ENCODE measurements at places on chromosomes 2 and 18.

- DNase-seq: no peak
Measured at GRCh38 chr2:238719641-238720040, 128.2 kb upstream of the TWIST2 start.

- DNase-seq: no peak
Measured at GRCh38 chr2:241598061-241598460, 38.9 kb downstream of the THAP4 start.

DNA sequence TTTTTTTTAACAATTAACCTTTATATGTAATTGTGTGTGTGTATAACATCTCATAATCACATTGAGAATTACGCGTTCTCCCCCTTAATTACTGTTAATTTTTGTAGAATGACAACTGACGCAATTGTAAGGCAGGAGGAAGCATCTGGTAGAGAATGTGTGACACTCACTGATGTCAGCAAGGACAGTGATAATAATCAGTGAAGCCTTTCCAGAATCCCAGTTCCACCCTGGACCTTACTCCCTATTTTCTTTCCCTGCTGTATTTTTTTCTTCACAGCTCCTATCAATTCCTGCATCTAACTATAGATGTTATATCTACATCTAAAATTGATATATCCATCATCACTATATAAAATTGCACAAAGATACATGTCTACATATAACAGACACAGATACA lies 16.1 kb upstream of the STRN start:
- DNase-seq: peak; percentile 6

GRCh38 chr2:150267651-150268415 lies 219.6 kb downstream of the RND3 start:
- no peak for DNase-seq

DNA sequence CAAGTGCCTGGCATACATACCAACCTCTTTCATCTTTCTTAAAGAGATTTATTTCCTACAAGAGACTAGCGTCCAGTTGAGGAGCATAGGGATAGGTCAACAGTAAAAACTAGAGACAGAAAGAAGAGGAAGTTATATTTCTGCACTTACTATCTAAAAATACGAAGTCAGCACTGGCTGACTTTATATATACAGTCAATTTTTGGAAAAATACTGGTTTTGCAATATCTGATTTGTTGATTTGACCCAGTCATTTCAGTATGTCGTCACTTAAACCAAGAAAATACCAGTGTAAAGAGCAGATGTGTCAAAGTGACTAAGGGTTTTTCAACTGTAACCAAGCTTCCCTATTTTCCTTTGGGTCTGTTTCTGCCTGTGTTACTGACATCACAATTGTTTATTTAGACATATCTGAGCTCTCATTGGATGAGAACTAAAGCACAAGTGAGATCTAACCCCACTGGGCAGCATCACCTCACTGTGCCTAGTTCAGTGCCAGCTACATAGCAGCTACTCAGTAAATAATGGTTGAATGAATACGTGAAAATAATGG lies 23.0 kb downstream of the CYTIP start:
- no peak for DNase-seq

All from SK-N-DZ (cell line).